ENCODE measurements at places on chromosomes 2 and 18.

DNA sequence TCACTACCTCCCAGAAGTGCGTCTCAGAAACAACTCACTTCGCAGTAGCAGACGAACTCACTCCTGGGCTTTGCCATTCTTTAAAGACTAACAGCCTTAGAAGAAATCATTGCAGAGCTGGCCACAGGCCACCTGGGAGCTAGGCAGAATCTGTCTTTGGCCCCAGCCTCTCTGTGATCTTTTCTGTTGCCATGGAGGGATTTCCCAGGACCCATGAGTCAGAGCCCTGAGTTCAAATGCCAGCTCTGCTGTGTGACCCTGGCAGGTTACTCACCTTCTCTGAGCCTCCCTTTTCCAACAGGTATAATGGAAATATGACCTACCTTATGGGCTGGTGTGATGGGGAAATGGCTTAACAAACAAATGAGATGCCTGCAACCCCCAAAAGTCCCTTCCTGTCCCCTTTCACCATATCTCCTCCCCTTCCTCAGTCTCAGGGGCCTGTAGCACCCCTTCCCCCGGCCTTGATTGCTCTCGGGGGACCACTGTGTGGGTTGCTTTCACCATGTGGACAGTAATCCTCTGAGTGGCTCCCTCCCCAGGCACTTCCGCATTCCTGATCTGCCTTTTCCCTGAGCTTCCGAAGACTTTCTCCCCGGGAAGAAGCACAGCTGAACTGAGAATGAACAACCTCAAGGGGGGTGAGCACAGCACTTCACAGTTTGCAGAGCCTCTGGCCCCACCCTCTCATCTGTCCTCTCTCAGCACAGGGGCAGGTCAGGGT is 34.0 kb upstream of the SLC66A3 start:
- DNase-seq = no peak

GRCh38 chr18:23115683-23116096 is 19.6 kb upstream of the CABLES1 start:
- no peak for DNase-seq

DNA sequence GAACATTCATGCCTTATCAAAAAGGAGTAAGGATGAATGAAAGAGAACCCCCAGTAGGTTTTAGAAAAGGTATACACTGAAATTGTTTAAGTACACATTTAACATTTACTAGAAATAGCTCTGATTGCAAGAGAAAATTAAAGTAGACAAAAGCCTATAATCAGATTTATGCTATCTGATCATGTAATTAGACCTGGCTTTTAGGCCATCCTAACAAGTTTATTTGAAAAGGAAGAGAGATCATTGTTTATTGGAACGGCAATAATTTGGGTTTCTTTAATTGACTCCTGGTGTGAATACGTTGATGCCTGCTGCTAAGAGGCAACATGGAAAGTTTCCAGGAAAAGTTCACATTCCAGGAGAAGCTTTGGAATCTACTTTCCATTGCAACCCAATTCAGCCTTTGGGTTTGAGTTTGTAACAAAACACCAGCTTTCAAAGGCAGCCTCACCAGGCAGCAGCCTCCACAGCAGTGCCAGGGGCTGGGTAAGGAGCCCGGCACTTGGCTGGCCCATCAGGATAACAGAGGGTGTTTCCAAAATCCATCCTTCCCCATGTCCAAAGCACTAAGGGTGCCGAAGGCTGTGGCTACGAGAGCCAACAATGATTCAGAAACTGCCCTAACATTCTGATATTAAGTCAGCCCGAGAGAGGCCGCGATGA is 18.0 kb downstream of the FZD7 start:
- DNase-seq = no peak

GRCh38 chr2:13667415-13667757 is 950.6 kb downstream of the TRIB2 start:
- DNase-seq = no peak

DNA sequence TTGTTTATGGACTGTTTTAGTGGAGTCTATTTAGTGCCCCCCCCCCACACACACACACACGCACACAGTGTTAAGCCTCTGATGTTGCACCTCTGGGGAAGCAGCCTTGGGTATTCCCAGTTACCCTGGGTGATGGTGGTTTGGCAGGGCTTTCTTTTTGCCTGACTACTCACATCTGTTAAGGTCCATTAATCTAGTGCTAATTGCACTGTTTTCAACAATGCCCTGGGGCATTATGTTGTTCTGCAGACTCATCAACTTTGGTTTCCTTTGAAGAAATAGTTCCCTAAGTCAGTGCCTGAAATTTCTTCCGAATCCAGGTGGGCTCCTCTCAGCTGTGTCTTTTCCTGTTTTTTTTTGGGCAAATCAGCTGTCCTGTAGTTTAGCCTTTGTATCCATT is 34.7 kb downstream of the SPOPL start:
- DNase-seq = no peak

All from stimulated activated CD4-positive, alpha-beta T cell treated with anti-CD3 and anti-CD28 coated beads, Interleukin-12 subunit alpha, Interleukin-12 subunit beta, amount 100 ng/mL, for 48 hours (primary cell).